Activated naive CD8-positive, alpha-beta T cell treated with anti-CD3 and anti-CD28 coated beads for 36 hours (primary cell): ENCODE measurements at places on chromosomes 16 and 17. TPM values are rescaled to one million over a fixed set of nuclear protein-coding genes. Genes with fewer than 3 reads are reported as not detected.

GRCh38 chr16:14338236-14338635, 267.1 kb downstream of the MRTFB start:
- no peak for DNase-seq

GRCh38 chr17:45129940-45130680, 2.2 kb downstream of the PLCD3 start:
- no peak for DNase-seq

DNA sequence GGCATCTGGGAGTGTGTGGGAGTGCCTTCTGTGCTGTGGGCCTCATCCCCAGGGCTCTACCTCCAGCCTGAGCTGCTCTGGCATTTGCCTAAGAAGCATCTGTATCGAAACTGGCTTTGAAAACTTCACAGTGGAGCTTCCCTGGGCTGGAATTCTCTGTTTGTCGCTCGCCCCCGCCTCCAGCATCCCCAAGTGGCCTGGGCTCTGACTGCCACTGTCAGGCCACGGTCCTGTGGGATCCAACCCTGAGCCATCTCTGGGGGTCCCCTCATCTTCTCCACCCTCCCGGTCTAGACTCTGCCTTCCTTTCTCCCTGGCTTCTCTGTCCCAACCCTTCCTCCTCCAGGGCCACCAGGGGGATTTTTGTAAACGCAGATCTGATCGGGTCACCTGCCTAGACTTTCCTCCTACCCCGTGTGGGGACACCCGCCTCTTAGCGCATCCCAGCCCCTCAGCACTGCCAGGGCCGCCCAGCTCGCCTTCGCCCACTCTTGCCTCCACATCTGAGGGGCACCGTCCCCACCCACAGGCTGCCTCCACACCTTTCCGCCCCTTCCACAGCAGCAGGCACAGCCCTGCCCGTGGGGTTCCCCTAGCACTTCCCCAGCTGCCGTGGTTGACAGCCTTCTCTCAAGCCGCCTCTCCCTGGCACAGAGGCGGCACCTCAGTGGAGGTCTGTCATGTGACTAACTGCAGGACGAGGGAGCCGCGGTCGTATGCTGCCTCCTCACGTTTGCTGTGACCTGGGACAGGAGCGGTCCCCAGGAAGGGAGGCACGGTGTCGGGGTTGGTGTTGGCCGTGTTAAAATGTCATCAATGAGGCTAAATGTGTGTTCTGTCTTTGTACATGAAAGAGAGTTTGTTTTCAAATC, 12.0 kb downstream of the TBC1D24 start:
- peak; percentile 79 for DNase-seq

DNA sequence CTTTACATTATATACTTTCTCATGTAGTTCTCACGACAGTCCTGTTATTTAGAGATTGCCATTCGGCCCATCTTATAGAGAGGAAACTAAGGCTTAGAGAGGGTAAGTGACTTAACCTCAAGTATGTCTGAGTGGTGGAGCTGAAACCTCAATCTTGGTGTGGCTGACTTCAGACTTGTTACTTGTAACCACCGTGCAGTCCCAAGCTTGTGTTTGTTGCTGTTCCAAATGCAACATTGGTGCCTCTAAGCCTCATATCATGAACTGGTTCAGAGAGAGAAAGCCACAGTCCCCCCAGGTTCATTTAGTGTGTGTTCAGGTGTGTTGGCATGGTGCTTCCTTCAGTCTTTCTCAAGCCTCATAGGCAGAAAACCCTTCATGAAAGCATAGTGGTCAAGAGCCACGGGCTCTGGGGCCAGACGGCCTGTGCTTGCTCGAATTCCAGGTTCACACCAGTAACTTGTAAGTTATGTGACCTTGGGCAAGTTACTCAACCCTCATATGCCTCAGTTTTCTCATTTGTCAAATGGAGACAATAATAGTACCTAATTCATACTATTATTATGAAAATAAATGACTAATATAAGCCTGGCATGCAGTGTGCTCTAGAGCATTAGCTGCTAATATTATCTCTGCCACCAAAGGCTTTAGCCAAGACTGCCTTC, 39.9 kb downstream of the CDH1 start:
- peak; percentile 20 for DNase-seq

DNA sequence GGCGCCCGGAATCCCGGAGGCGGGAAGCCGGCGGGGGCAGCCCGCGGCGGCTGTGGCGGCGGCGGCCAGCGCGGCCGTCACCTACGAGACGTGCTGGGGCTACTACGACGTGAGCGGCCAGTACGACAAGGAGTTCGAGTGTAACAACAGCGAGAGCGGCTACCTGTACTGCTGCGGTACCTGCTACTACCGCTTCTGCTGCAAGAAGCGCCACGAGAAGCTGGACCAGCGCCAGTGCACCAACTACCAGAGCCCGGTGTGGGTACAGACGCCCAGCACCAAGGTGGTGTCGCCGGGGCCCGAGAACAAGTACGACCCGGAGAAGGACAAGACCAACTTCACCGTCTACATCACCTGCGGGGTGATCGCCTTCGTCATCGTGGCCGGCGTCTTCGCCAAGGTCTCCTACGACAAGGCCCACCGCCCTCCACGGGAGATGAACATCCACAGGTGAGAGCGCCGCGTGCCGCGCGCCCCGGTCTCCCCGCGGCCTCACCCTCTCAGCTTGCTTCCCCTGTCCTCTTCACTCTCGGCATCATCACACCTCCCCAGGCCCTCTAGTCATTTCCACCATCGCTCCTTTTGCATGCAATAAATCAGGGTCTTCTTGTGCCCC, 706 bp downstream of the SHISA6 start:
- DNase-seq = no peak

DNA sequence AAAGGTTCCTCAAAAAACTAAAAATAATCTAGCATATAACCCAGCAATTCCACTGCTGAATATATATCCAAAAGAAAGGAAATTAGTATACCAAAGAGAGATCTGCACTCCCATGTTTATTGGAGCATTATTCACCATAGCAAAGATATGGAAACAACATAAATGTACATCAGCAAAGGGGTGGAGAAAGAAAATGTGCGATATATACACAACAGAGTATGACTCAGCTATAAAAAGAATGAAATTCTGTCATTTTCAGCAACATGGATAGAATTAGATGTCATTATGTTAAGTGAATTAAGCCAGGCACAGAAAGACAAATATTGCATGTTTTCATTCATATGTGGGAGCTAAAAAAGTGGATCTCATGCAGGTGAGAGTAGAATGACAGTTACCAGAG, 279.6 kb upstream of the AXIN2 start:
- no peak for DNase-seq

DNA sequence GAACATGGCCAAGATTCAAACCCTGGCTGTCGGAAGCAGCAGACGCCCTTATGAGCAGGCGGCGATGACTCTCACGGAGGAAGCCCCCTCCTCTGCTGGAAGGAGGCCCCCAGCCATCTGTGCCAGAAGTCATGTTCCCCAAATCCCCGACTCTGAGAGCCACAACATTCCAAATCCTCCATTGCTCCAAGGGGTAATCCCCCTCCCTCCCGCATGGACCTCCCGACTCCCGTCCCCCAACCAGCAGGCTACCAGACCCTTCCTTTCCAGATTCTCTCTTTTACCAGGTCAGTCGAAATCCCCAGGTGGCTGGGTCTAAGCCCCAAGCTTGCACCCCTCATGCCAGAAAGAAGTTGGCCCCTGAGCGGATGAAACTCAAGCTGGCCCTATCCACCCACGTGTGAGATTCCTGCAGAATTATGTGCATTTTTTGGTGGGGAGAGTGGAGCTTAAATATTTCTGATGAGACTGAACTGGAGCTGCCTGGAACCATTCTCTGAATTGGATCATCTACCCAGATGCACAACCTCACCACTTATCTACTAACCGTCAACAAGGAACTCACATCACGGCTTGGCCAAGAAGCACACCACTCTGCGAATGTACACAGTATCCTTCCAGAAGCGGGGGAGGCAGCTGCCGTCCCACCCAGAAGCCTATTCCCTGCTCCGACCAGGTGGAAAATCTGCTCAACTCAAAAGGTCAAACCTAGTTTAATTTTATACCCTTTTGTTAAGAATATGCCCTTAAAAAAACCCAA, 283.5 kb downstream of the C16orf95 start:
- DNase-seq = no peak

DNA sequence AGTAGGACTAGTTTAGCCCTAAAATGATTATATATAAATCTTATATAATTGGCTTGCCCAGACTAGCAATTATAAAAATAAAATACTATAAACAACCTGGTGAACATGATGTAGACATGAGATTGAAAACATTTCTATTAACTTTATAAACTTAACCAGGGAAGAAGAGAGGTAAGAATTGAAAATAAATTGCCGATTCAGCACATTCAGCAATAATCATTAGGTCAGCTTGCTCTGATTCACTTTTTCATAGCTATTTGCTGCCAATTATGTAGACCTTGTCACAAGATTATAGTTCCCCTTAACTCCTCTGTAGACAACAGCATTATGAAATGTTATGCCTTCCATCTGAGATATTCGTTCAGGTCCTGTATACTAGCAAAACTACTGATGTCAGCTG, 199.3 kb upstream of the CA10 start:
- DNase-seq = no peak

GRCh38 chr16:66251476-66252160, 114.9 kb upstream of the CDH5 start:
- DNase-seq = no peak

MAP2K6 gene
- total RNA-seq = 2.7 TPM
